Activated CD4-positive, alpha-beta T cell treated with anti-CD3 and anti-CD28 coated beads, Interleukin-2, amount 10 ng/mL, durations not matched to agents 24 days and 14 days (primary cell): ENCODE measurements at places on chromosomes 4 and X.

GRCh38 chr4:107862658-107863057 is 37.9 kb downstream of the SGMS2 start:
- peaks cover 9% of the 10 kb centered on the region for H3K4me1 ChIP-seq
- H3K27me3 ChIP-seq: peaks cover 7% of the 10 kb centered on the region
- peak overlapping the region; percentile 13 for H3K27ac ChIP-seq
- no peak overlapping the region for H3K4me3 ChIP-seq
- no peaks in the 10 kb centered on the region for H3K36me3 ChIP-seq
- peak; percentile 58 for DNase-seq

DNA sequence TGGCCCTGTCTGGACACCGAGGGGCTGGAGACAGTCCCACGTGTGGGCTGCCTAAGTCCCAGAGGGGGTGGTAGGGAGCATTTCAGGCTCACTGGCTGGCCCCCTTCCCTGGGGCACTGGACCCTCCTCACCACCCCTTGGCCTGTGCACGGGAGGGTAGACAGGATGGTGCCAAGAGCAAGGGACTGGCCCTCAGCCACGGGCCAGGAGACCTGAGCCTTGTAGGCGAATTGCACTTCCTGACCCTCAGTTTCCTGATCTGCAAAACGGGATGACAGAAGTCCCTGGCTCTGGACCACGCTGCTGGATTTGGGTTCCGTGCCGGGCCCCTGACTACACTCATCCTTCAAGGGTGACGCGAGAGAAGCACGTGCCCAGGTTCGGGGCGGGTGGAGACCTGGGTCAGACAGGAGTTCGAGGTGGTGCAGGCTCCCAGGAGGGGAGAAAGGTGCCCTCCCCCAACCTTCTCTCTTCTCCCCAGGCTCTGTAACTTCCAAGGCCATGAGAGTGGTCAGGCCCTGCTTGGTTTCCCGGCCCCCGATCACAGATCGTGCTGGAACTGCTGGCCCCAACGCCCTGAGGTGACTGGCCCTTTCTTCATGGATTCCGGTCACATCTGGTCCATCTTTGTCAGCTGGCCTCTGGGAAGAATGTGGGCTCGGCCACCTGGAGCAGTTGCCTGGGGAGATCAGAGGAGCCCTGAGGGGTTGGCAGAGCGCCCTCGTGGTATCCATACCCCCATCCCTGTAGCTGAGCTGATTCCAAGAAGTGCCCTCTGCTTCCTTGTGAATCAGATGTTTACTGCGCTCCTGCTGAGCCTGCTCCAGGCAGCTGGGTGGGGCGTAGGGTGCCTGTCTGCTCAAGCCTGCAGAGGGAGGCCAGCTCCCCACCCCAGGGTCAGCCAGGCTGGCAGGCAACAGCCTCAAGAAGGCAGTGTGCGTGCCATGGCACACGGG is 3.3 kb downstream of the SH3BP2 start:
- H3K27ac ChIP-seq: no peak overlapping the region
- H3K36me3 ChIP-seq: peaks cover 9% of the 10 kb centered on the region
- no peak for DNase-seq
- no peak overlapping the region for H3K4me3 ChIP-seq
- no peaks in the 10 kb centered on the region for H3K27me3 ChIP-seq

- H3K4me3 ChIP-seq: no peak overlapping the region
- no peaks in the 10 kb centered on the region for H3K36me3 ChIP-seq
- peaks cover 14% of the 10 kb centered on the region for H3K4me1 ChIP-seq
- H3K27me3 ChIP-seq: no peaks in the 10 kb centered on the region
- H3K27ac ChIP-seq: no peak overlapping the region
- DNase-seq: no peak
Observed at GRCh38 chrX:1264556-1264955, 4.1 kb upstream of the CSF2RA start.

GRCh38 chr4:160159457-160159856 is 1056.6 kb downstream of the RAPGEF2 start:
- H3K27me3 ChIP-seq: no peaks in the 10 kb centered on the region
- no peak for DNase-seq
- no peaks in the 10 kb centered on the region for H3K36me3 ChIP-seq

DNA sequence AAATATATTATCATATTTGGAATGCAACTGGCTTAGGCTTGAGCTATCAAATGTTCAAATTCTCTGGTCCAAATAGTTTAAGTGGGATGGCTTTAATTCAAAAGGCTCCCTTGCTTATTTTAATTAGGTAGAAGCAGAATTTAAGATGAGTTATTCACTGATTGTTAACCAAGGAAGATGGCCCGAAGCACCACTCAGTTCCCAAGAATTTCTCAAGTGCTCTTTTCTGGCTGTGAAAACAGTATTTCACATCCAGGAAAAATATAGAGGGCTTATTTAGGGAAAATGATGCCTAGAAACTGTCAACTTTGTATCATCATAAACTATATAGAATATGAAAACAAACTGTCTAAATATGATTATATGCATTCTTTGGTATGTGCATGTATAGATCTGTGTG is 246.5 kb upstream of the SFRP2 start:
- H3K4me1 ChIP-seq: no peaks in the 10 kb centered on the region
- no peak overlapping the region for H3K27ac ChIP-seq
- no peaks in the 10 kb centered on the region for H3K36me3 ChIP-seq
- no peak for DNase-seq
- H3K27me3 ChIP-seq: peaks cover 2% of the 10 kb centered on the region
- no peak overlapping the region for H3K4me3 ChIP-seq

DNA sequence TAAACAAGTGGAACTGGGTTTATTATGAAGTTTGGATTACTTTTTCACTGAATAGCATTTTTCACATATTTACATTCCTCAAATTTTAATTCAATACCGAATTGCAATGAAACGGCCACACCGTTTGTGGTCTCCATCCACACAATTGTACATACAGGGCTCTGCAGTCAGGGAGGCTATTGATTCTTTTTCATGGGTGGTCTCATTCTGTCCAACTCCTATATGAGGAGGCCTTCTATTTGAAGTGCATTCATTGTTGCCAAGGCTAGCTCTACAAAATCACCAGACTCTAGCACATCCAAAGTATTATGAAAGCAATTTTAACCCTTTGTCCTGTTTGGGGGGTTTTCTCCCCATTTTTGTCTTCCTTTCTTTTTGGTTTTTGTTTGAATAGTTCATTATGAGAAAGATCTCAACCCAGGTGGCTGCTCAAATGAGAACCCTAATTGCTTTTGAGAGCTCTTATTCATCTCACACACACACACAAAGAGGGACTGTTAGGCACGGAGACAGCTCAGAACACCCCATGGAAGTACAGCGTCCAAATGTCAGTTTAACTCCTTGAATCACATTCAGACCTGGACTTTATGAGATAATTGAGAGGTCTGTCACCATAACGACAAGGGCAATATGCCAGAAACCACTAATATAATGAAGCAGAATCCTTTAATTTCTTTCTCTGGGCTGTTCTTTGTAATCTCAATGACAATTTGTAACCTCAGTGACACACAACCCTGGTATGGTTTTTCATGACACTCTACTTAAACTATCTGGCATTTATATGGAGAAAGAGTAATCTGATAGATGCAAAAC is 79.4 kb downstream of the NLGN4X start:
- no peak overlapping the region for H3K4me3 ChIP-seq
- DNase-seq: no peak
- no peak overlapping the region for H3K27ac ChIP-seq
- no peaks in the 10 kb centered on the region for H3K4me1 ChIP-seq

- no peak overlapping the region for H3K27ac ChIP-seq
- H3K4me3 ChIP-seq: no peak overlapping the region
- H3K27me3 ChIP-seq: no peaks in the 10 kb centered on the region
- H3K4me1 ChIP-seq: no peaks in the 10 kb centered on the region
- no peak for DNase-seq
Observed at GRCh38 chrX:113514906-113515305, 674.3 kb upstream of the AMOT start.

GRCh38 chr4:6524436-6524835 is 50.6 kb upstream of the MAN2B2 start:
- no peak for DNase-seq
- H3K4me3 ChIP-seq: no peak overlapping the region
- no peaks in the 10 kb centered on the region for H3K4me1 ChIP-seq
- H3K27ac ChIP-seq: no peak overlapping the region
- no peaks in the 10 kb centered on the region for H3K36me3 ChIP-seq

DNA sequence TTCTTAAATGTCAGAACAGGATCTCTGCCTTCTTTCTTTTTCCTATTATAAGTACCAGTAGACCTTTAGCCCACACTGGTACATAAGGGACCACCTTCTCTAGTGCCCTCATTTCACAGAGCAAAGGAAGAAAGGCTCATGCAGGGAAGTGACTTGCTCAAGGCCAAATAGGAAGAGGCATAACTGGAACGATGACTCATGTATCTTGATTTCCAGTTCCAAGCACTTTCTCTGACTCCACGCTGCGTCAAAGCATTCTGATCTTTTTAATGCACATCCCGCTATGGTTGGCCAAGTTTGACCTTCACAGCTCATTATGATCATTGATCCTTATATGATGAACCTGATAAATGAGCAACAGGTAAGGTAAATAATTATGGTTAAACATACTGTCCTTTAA is 542.0 kb downstream of the GBA3 start:
- no peak for DNase-seq
- no peaks in the 10 kb centered on the region for H3K4me1 ChIP-seq
- no peaks in the 10 kb centered on the region for H3K27me3 ChIP-seq
- no peaks in the 10 kb centered on the region for H3K36me3 ChIP-seq
- H3K27ac ChIP-seq: no peak overlapping the region

- DNase-seq: no peak
- H3K4me1 ChIP-seq: no peaks in the 10 kb centered on the region
- no peak overlapping the region for H3K4me3 ChIP-seq
- H3K27me3 ChIP-seq: peaks cover 11% of the 10 kb centered on the region
- H3K27ac ChIP-seq: no peak overlapping the region
Observed at GRCh38 chr4:57194068-57194611, 84.0 kb upstream of the IGFBP7 start.

DNA sequence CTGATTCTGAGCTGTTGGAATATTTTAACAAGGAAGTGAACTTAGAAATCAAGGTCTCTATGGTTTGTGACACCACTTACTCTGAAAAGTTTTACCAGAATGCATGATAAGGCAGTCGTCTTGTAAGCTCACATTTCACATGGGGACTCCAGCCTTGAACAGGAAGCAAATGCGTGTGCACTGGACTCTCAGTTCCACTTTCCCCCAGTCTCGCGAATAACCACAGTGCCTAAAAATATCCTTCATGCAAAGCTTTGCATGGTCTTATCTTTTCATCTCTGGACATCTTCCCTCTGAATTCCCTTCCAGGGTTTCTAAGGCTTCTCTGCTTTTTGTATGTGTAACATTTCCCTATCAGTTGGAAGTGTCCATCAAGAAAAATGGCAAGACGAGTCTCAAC is 581.8 kb downstream of the NLGN4X start:
- DNase-seq: no peak
- H3K4me1 ChIP-seq: no peaks in the 10 kb centered on the region
- H3K36me3 ChIP-seq: no peaks in the 10 kb centered on the region
- no peak overlapping the region for H3K4me3 ChIP-seq

GRCh38 chr4:70613306-70614183 is 15.0 kb upstream of the ENAM start:
- H3K27ac ChIP-seq: no peak overlapping the region
- no peaks in the 10 kb centered on the region for H3K36me3 ChIP-seq
- DNase-seq: peak; percentile 41
- peaks cover 28% of the 10 kb centered on the region for H3K27me3 ChIP-seq
- H3K4me1 ChIP-seq: no peaks in the 10 kb centered on the region

DNA sequence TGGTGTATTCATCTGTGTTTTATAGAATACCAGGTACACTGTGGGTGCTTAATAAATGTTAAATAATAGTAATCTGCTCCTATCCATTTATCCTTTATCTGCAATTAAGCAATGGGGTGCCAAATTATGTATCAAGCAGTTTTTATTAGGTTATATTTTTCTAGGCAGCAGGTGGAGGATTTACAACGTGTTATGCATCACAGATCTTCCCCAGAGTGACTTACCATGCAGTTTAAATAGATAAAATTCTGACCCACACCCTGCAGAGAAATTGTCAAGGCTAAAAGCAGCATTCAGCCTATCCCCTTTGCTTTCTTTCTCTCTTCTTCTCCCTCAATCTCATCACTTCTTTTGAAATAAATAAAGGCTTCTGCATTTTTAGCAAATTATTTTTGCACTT is 306.4 kb downstream of the CXXC4 start:
- H3K27me3 ChIP-seq: no peaks in the 10 kb centered on the region
- H3K4me1 ChIP-seq: no peaks in the 10 kb centered on the region
- H3K27ac ChIP-seq: no peak overlapping the region
- H3K36me3 ChIP-seq: no peaks in the 10 kb centered on the region
- no peak for DNase-seq
- H3K4me3 ChIP-seq: no peak overlapping the region

GRCh38 chr4:86558797-86559196 is 35.3 kb upstream of the PTPN13 start:
- H3K36me3 ChIP-seq: no peaks in the 10 kb centered on the region
- no peak overlapping the region for H3K4me3 ChIP-seq
- peaks cover 8% of the 10 kb centered on the region for H3K4me1 ChIP-seq
- no peak for DNase-seq
- H3K27ac ChIP-seq: no peak overlapping the region

- H3K27ac ChIP-seq: no peak overlapping the region
- peaks cover 8% of the 10 kb centered on the region for H3K36me3 ChIP-seq
- peaks cover 19% of the 10 kb centered on the region for H3K4me1 ChIP-seq
- no peaks in the 10 kb centered on the region for H3K27me3 ChIP-seq
- DNase-seq: peak; percentile 79
Observed at GRCh38 chrX:46686003-46686645, 72.8 kb downstream of the SLC9A7 start.

DNA sequence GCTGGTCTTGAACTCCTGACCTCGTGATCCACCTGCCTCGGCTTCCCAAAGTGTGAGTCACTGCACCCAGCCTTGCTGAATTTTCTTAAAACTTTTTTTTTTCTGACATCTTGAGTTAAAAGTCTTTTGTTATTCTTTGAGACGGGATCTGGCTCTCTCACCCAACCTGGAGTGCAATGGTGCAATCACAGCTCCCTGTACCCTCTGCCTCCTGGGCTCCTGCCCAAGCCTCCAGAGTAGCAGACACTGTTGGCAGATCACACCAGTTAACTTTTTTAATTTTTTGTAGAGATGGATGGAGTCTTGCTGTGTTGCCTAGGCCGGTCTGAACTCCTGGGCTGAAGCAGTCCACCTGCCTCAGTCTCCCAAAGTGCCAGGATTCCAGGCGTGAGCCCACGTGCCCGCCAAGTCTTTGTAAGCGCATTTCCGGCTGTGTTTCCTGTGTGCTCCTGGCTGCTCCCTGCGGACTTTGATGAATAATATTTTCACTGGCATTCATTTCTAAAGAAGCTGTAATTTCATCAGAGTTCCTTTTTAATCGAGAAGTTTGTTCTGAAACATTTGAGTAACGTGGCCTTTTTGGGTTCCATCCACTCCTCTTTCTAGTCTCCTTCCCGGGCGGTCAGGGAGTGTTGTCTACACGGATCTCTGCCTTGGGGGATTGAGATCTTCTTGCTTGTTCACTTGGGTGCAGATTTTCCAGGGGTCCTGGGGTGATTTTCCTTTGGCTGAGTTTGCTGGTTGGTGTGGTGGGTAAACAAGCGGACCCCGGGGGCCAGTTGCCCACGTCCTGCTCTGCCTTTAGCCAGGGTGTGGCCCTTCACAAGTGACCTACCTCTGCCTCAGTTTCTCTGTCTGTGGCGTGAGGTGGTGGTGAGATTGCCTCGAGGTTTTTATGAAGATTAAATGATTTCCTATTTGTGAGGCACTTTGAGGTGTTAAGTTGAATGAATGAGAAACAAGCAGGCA is 44.4 kb downstream of the PCGF3 start:
- no peaks in the 10 kb centered on the region for H3K27me3 ChIP-seq
- H3K4me3 ChIP-seq: no peak overlapping the region
- DNase-seq: no peak
- H3K27ac ChIP-seq: no peak overlapping the region
- H3K4me1 ChIP-seq: peaks cover 3% of the 10 kb centered on the region

GRCh38 chrX:2228536-2228935 is 272.2 kb downstream of the DHRSX start:
- H3K27ac ChIP-seq: no peak overlapping the region
- no peak for DNase-seq
- no peak overlapping the region for H3K4me3 ChIP-seq
- no peaks in the 10 kb centered on the region for H3K27me3 ChIP-seq
- peaks cover 10% of the 10 kb centered on the region for H3K4me1 ChIP-seq
- peaks cover 32% of the 10 kb centered on the region for H3K36me3 ChIP-seq
